HCT116 (cell line): ENCODE measurements at places on chromosomes 12 and 14. TPM values are rescaled to one million over a fixed set of nuclear protein-coding genes. Genes with fewer than 3 reads are reported as not detected.

Gene SERPINA12
- not detected for total RNA-seq

DNA sequence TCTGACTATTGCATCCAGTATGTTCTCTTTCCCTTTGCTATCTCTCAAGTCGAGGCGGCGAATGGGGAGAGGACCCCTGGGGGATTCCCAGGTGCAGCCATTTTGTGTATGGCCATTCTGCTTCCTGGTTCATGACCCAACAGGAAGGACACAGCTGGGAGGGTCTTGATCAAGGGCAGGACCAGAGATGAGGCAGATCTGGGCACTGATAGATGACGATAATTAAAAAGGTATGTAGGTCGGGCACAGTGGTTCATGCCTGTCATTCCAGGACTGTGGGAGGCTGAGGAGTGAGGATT, 73.9 kb downstream of the EID3 start:
- no peaks in the 10 kb centered on the region for H3K36me3 ChIP-seq
- no peak overlapping the region for H3K27ac ChIP-seq
- DNase-seq = no peak
- H3K27me3 ChIP-seq = no peaks in the 10 kb centered on the region
- peaks cover 29% of the 10 kb centered on the region for H3K4me1 ChIP-seq

DNA sequence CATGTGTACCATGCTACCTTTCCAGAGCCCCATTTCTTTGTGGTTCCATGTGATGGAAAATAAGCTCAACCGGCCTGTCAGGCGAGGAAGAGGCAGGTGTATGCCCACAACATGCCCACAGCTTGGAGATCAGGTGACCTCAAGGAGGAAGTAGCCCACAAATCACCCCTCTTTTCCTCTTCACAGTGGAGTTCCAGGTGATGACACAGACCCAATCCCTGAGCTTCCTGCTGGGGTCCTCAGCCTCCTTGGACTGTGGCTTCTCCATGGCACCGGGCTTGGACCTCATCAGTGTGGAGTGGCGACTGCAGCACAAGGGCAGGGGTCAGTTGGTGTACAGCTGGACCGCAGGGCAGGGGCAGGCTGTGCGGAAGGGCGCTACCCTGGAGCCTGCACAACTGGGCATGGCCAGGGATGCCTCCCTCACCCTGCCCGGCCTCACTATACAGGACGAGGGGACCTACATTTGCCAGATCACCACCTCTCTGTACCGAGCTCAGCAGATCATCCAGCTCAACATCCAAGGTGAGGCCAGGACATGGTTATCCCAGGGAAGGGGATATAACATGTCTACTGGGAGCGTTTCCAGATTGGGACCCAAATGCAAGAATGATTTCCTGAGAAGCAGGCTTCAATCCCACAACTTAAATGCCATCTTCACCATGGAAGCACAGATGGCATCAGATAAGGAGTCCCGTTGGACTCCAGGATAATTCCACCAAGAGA, 5.5 kb downstream of the TAPBPL start:
- no peaks in the 10 kb centered on the region for H3K36me3 ChIP-seq
- H3K27ac ChIP-seq = no peak overlapping the region
- H3K4me1 ChIP-seq = no peaks in the 10 kb centered on the region
- no peaks in the 10 kb centered on the region for H3K27me3 ChIP-seq
- H3K4me3 ChIP-seq = no peak overlapping the region

DNA sequence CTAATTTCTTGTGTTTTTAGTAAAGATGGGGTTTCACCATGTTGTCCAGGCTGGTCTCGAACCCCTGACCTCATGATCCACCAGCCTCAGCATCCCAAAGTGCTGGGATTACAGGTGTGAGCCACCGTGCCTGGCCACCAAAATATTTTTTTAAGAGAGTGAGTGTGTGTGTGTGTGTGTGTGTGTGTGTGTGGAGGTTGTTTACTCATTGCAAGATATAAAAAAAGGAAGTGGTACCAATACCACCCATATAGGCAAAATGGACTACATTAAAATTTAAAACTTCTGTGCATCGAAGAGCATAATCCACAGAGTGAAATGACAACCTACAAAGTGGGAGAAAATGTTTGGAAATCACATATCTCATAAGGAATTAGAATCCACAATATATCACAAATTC, 15.5 kb upstream of the CLEC2A start:
- H3K27me3 ChIP-seq = peaks cover 65% of the 10 kb centered on the region
- no peak overlapping the region for H3K27ac ChIP-seq
- H3K4me1 ChIP-seq = no peaks in the 10 kb centered on the region

DNA sequence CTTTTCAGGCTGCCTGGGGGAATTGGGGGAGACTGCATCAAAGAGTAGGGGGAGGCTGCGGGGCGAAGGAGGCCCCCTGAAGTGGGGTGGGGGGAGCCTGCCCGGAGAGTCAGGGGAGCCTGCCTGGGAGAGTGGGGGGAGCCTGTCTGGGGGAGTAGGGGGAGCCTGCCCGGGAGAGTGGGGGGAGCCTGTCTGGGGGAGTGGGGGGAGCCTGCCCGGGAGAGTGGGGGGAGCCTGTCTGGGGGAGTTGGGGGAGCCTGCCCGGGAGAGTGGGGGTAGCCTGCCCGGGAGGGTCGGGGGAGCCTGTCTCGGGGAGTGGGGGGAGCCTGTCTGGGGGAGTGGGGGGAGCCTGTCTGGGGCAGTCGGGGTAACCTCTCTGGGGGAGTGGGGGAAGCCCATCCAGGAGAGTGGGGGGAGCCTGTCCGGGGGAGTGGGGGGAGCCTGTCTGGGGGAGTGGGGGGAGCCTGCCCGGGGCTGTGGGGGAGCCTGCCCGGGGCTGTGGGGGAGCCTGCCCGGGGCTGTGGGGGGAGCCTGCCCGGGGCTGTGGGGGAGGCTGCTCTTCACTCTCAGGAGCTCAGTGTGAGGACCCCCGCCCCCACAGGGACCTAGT, 6.5 kb upstream of the DEGS2 start:
- no peaks in the 10 kb centered on the region for H3K4me1 ChIP-seq
- no peaks in the 10 kb centered on the region for H3K27me3 ChIP-seq
- no peak overlapping the region for H3K4me3 ChIP-seq
- H3K36me3 ChIP-seq = no peaks in the 10 kb centered on the region
- no peak overlapping the region for H3K27ac ChIP-seq
- no peak for DNase-seq

DNA sequence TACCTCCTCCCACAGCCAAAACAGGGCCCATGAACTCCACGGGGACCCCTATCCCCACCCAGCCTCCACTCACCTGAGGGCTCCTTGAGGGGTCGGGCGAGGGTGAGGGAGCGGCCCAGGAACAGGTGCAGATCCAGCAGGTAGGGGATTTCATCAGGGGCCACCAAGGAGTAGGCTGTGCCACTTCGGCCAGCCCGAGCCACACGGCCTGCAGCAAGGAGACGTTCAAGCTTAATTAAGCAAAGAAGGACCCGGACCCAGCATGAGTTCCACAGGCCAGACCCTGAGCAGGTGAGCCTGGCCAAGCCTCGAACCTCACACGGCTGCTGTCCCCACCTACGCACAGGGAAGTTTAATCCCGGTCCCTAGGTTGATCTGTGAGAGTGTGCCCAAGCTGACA, 15.6 kb downstream of the DDX54 start:
- H3K4me1 ChIP-seq = no peaks in the 10 kb centered on the region
- H3K4me3 ChIP-seq = no peak overlapping the region
- H3K27me3 ChIP-seq = no peaks in the 10 kb centered on the region
- peaks cover 54% of the 10 kb centered on the region for H3K36me3 ChIP-seq

Gene IFNG-AS1
- total RNA-seq = not detected

Gene TBX5
- 0.10 TPM for total RNA-seq

Gene RNF212B
- not detected for total RNA-seq

Gene PLEKHH1
- total RNA-seq = 27.6 TPM

DNA sequence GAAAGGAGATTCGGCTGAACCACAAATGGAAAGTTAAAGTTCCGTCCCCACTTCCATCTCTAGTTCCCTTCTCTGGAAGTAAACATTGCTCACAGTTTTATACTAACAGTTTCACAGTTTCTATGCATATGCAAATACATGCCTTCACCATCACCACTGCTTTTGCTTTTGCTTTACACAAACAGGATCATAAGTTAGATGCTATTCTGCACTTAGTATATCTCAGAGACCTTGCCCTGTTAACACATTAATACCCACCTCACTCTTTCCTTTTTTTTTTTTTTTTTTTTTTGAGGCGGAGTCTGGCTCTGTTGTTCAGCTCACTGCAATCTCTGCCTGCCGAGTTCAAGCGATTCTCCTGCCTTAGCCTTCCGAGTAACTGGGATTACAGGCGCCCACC, 890 bp downstream of the TEP1 start:
- peak overlapping the region; percentile 98 for H3K27ac ChIP-seq
- peak overlapping the region; percentile 91 for H3K4me3 ChIP-seq
- no peaks in the 10 kb centered on the region for H3K27me3 ChIP-seq
- H3K4me1 ChIP-seq = peaks cover 41% of the 10 kb centered on the region

- no peak overlapping the region for H3K4me3 ChIP-seq
- H3K27me3 ChIP-seq = no peaks in the 10 kb centered on the region
These were observed 56.4 kb upstream of the RNU6-8 start for GRCh38 chr14:32259368-32260013.

DNA sequence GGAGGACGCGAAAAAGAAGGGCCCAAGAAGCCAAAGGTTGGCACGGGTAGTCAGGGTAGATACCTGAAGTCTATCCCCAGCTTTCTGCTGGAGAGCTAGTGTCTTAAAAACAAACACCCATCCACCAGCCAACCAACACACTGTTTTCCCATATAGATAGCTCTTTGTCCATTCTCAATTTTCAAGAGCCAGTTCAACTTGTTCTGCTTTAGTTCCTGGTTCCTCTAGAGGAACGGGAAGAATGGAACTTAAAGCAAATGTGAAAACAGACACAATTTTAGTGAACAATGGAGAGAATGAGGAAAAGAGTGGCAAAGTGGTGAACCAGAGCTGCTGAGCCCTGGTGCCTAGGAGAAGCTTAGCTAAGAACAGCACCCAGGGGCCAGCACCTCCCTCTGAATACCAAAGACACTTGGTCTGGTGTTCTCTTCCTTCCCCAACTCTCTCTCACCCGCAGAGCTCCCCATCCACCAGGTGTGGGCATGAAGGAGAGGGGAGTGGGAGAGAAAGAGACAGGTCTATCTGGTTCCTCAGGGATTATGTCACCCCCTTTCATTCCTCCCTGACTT, 3.8 kb downstream of the NDRG2 start:
- DNase-seq = no peak
- no peaks in the 10 kb centered on the region; the same call in 1 of the 2 replicates for H3K36me3 ChIP-seq
- no peak overlapping the region for H3K4me3 ChIP-seq
- H3K27me3 ChIP-seq = no peaks in the 10 kb centered on the region
- peaks cover 10% of the 10 kb centered on the region; the same call in 1 of the 2 replicates for H3K4me1 ChIP-seq

GRCh38 chr12:7650091-7650490, 15.6 kb downstream of the APOBEC1 start:
- H3K36me3 ChIP-seq = no peaks in the 10 kb centered on the region
- no peak overlapping the region for H3K4me3 ChIP-seq
- no peaks in the 10 kb centered on the region for H3K4me1 ChIP-seq
- no peak for DNase-seq

Gene RAPGEF3
- 1.8 TPM for total RNA-seq

DNA sequence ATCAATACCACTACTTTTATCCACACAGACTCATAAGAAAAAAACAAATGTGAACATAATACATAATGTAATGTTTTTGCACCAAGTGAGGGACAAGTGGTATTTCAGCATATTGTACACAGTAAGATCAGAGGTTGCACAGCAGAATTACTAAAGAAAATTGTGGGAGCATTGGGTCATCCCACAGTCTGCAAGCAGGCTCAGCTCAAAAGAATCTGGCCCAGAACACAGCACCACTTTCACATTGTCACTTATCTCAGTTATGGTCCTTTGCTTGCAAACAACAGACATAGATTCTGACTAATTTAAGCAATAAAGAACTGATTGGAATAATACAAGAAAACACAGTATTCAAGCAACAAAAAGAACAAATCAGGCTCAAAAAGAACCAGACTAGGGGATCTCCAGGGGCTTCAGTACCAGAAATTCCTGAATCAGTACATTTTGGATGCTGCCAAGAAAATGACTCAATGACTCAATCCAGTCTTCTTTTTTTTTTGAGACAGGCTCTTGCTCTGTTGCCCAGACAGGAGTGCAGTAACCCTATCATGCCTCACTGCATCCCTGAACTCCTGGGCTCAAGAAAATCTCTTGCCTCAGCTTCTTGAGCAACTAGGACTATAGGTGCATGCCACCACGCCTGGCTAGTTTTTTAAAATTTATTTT, 42.9 kb upstream of the EEA1 start:
- peaks cover 11% of the 10 kb centered on the region; the same call in 1 of the 2 replicates for H3K4me1 ChIP-seq
- H3K27me3 ChIP-seq = no peaks in the 10 kb centered on the region
- H3K4me3 ChIP-seq = no peak overlapping the region
- no peak overlapping the region for H3K27ac ChIP-seq
- H3K36me3 ChIP-seq = no peaks in the 10 kb centered on the region
